Fibroblast of skin of right quadriceps (primary cell): ENCODE measurements at places on chromosomes 7 and 10.

DNA sequence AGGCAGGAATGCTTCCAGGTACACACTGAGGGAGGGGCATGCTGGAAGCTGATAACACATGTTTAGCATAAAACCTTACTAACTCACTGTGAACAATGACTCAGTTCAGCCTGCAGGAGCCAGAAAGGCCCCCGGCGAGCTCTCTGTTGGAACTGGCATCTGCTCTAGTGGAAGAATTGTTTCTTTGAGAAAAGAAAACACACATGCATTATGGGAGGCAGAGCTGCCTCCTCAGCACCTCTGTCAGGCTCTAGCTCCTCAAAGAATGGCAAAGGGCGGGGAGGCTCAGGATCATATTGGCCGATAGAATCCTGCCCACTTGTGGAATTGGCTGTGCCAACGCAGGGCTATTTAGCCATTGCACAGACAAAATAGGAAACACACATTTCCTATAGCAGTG, 338.3 kb downstream of the CXCL12 start:
- DNase-seq = no peak

DNA sequence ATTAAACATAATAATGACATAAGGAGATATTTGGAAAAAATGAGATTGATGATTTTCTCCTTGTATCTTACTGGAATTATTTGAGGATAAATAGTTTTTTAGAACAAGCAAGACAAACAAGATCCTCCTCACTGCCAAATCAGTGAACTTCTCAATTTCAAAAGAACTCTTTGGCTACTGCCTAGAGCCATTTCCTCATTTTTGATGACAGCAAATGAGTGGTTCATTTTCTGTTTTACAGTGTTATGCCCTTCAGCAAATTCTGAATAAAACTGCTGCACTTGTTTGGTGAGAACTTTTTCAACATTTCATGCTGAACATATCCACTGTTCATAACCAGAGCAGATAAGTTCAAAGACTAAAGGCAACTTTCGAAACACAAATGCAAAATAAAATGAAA, 42.5 kb upstream of the AHR start:
- DNase-seq = no peak

- peak; percentile 67 for DNase-seq
Observed at GRCh38 chr10:71234970-71235685, 22.8 kb downstream of the UNC5B start.

DNA sequence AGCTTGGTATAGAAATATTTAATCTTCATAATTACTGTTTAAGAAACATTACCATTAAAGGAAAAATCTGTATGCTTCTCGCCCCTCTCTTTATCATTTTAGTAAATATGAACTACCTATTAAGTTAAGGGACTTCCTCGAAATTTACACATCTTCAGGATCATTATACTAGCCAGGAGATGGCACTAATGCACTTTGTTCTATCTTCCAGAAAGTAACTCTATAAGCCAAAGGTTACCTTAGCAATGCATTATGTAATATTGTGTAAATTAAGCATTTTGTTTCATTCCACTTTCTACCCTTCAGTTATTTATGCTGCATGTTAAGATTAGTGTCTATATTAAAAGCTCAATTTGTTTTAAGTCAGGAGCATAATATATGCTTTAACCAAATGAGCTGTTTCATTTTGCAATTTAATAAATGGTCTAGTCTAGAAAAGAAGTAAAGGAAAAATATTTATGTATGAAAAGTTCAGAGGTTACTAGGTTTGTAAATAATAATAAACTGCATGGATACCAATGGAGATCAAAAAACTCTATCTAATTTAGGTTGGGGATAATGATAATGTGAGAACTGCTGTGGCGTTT, 128.5 kb downstream of the ANKRD7 start:
- no peak for DNase-seq

DNA sequence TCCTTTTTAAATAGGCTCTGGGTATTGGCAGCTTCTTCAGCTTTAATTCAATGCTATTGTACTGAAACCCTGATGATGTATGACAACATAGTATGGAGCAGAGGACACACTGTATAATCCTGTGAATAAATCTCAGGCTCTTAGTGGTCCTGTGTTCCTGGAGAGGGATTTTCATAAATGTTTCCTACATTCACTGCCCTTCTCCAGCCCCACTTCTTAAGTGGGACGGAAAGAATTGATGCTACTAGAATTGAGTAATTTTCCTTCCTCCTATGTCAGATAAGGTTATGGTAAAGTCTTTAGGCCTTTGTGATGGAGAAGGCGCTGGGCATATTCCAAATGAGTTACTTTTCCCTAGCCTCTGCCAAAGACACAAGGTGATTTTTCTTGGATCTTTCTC, 779.4 kb downstream of the TNS3 start:
- no peak for DNase-seq

GRCh38 chr10:89942217-89942616, 240.8 kb downstream of the KIF20B start:
- no peak for DNase-seq

DNA sequence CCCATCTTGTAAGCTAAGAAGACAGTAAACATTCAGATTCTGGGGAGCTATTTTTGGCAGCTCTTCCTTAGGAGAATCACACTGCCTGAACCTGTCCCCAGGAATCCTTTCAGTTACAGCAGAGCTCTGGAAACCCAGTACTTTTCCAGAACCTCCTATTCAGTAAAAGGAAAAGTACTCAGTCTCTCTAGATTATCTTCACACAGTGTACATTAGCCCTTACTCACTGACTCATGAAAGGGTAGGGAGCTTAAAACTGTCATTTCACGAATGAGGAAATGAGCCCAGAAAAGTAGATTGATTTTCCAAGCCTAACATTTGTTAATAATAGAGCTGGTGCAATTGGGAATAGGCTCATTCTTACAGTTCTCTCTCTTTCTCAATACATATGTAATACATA, 3.9 kb upstream of the CNNM1 start:
- no peak for DNase-seq

DNA sequence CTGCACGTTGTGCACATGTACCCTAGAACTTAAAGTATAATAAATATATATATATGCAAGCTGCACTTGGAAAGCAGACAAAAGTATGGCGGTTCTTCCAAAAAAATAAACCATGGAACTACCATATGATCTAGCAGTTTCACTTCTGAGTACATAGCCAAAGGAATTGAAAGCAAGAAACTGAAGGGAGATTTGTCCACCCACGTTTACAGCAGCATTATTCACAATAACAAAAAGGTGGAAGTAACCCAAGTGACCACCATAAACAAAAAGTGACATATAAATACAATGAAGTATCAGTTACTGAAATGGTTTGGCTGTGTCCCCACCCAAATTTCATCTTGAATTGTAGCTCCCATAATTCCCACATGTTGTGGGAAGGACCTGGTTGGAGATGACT, 525.3 kb upstream of the CELF2 start:
- no peak for DNase-seq

- DNase-seq = peak; percentile 67
Observed at GRCh38 chr7:47816647-47817046, 131.6 kb downstream of the PKD1L1 start.

DNA sequence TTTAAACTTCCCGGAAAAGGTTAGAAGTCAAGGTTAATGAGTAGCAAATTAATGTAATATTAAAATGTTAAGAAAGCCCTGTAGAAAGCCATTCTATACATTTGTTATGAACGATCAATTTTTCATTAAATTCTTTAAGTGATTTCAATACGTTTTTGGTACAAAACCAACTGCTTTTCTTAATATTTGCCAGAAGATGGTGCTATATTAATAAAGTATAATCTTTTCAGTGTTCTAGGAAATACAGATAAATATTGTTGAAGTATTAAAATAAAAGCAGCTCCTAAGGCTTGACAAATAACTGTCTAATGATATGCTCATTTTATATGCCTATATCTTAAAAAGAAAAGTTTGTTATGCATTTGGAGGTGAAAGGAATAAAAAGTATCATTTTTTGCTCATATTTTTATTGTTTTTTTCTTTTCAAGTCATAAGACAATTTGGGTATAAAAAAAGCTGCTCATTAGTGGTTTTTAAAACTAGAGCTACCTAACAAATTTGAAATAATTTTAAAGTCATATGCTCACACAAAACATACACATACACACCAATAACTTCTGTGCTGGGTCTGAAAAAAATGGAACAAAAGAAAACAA, 130.3 kb upstream of the POT1 start:
- DNase-seq = peak; percentile 8

GRCh38 chr7:91634485-91635177, 245.9 kb downstream of the MTERF1 start:
- DNase-seq = no peak

- DNase-seq = peak; percentile 4
Observed at GRCh38 chr10:114060456-114060855, 16.8 kb downstream of the ADRB1 start.

DNA sequence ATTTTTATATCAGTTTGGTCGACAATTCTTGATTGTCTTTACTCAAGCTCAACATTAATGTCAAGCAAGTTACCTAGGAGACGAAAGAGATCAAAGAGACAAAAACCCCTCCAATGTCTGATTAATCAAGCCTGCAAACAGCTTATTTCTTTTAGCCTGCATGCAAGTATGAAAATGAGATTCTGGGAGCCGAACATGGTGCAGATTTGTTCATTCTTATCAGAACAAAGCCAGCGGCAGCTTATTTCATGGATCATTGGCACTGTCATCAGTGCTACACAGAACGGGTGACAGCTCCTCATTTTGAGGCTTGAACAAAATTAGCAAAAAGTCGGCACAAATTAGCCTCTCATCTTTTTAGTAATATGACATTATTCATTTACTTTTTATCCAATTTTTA, 26.5 kb downstream of the FAM204A start:
- DNase-seq = no peak

- peak; percentile 18 for DNase-seq
Observed at GRCh38 chr10:24007359-24007758, 201.6 kb upstream of the KIAA1217 start.

DNA sequence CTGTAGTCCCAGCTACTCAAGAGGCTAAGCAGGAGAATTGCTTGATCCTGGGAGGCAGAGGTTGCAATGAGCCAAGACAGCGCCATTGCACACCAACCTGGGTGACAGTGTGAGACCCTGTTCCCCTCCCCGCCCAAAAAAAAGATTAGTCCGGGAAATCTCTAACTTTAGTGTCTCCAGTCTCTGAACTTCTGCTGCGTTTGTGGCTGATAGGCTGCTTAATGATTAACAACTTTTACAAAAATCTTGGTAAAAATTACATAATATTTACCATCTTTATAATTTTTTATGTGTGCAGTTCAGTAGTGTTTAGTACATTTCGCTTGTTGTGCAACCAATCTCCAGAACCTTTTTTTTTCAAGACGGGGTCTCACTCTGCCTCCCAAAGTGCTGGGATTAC, 9.7 kb upstream of the PLAU start:
- DNase-seq = no peak

DNA sequence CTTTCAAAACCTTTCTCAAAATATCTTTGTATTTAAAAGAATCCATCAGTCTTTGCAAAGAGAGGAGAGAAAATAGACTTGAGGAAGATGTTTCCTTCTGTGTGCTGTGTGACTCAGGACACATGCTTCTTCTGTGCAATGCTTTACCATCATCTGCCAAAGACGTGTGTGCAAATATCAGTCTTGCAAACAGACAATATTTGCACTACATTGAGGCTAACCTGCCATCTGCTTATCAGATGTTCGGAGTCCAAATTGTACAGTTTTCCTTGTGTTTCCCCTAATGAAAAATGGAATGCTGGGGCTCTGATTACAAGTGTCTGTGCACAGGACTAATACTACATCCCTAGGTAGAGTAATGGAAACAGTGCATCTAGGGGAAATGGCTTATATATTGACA, 353.1 kb upstream of the LRRTM3 start:
- DNase-seq = no peak

- no peak for DNase-seq
Observed at GRCh38 chr7:45973725-45974532, 52.9 kb upstream of the IGFBP3 start.

- DNase-seq = no peak
Observed at GRCh38 chr7:104059103-104059502, 69.6 kb upstream of the RELN start.

- no peak for DNase-seq
Observed at GRCh38 chr10:42940487-42941294, 136.2 kb upstream of the RET start.

DNA sequence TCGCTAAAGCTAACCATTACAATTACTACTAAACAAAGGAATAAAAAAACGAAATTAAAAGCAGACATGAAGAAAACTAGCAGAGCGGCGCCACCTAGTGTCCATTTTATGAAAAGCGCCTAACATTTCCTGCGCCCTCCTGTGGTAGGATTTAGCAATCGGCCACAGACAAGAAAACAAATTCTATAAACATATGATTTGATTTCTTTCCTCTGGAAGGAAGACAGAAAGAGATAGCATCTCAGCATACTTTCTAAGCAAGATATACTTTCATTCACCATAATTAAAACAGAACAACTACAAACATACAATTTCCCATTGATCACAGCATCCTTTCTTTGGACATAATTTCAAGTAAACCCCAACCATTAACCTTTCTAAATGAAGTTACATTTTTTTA, 337.7 kb upstream of the NPVF start:
- DNase-seq = peak; percentile 69

DNA sequence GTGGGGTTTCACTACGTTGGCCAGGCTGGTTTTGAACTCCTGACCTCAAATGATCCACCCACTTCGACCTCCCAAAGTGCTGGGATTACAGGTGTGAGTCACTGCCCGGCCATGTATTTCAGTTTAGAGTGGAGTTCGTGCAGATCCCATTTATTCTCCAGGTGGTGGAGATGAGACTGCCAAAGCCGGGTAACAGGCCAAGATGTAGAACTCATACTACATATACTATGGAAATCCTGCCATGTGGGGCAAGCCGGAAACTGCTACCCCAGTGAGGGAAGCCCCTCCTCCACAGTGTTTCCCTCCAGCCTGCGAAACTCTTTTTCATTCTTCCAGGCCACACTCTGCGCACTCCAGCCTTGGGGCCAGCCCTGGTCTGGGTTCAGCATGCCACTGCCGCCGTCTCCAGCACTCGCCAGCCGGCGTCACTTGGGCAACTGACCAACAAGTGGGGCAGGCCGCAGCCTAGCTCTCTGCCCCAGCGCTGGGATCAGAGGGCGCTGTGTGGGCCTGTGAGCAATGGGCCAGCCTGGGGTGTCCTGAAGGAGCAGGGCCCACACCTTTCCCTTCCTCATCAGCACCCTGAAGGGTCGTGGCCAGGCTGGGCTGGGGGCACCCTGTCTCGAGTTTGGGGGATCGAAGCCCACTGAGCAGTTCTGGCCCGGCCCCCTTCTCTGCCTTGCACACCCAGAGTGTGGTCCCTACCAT, 122.0 kb downstream of the TRRAP start:
- DNase-seq = no peak

- no peak for DNase-seq
Observed at GRCh38 chr10:30357075-30357801, 8.2 kb upstream of the MTPAP start.

DNA sequence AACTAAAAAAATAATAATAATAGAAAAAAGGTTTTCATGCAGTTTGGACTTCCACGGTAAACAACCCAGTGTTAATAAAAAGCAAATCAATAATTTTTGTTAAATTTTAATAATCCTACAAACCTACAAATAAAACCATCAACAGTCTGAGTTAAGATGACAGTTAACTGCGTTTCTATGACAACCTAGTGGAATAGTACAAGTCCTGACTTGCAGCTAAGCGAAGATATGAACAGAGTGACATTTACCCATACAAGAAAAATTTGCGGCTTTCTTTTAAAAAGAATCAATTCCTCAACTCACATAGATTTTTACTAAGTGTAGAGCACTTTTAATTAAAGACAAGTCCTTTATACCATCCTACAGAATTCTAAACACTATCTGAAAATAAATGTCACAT, 35.6 kb downstream of the VPS41 start:
- no peak for DNase-seq

GRCh38 chr10:123582084-123582989, 83.8 kb upstream of the GPR26 start:
- peak; percentile 61 for DNase-seq

- no peak for DNase-seq
Observed at GRCh38 chr7:130384841-130385599, 4.7 kb downstream of the CPA1 start.
